ENCODE measurements at places on chromosomes 5 and 9.

DNA sequence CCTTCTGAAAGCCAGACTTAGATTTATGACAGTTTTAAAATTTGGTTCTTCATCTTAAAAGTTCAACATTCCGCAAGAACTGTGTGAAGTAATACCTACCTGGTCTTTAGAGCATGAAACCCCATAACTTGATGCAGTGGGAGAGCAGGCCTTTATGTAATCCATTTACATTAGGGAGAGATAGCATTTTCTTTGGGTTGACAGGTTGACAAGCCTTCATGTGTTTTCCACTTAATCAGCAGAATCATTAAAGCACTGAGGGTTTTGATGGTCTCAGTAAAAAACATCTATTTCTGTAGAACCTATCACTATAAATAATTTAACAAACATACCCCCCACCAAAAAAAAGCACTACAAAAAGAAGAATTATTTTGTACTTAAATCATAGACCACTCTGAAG, 121.6 kb upstream of the KIF2A start:
- no peak for DNase-seq

- no peak for DNase-seq
Measured at GRCh38 chr5:1652873-1653697, 129.3 kb upstream of the LPCAT1 start.

DNA sequence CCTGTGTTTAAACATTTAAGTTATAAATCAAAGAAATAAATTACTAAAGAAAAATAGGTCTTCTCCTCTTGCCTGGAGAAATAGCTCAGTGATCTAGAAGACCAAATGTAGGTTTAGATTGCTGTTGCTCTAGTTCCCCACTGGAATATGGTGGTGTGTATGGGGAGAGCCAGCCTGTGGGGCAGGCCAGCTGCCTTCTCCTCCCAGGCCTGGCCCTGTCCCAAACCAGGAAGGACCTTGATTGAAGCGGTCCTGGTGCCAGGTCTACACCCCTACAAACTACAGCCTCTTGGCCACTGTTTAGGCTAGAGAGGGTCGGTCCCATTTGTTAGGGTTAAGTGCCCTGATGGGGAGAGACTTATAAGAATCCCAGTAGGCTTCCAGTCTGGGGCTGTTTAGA, 35.4 kb downstream of the MAN2A1 start:
- no peak for DNase-seq

DNA sequence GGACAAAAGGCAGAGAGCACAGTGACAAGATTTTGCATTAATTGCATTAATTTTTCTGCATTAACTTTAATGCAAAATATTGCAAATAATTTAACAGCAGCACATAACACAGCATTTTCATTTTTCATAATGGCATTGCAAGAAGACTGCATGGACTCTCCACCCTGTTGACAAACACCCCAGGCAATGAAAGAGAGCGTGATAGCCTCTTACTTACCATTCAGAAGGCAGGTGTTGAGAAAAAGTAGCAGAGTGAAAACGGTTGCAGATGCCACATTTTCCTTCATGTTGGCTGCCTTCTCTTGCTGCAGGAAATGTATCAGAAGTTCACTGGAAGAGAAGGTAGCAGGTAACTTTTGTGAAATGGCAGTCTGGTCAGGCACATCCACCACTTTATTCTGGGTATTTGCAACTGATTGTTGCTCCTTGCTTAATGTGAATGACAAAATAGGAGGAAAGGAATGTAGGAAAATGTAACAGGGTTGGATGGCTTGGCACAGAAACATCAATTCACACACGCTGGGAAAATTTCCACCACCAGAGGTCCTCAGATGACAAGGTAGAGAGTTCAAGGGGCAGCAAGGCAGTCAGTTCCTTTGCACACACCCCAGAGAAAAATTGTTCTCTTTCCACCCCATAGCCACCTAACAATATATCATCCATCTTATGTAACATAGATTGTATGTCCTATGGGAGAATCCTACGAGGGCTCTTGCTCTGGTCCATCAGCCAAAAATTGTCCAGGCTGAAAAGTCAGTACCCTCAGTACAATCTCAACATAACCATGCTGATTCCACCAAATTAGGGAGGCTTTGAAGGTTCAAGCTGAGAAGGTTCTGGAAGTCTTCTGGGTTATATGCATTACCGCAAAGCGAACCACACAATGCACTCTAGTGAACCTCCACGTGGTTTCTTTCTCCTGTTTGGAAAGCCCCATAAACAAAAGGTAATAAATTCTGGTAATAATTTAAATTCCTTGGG, 41.9 kb upstream of the AGXT2 start:
- peak; percentile 35 for DNase-seq

GRCh38 chr9:105246656-105247173, 2.3 kb downstream of the SLC44A1 start:
- DNase-seq, result no peak

- DNase-seq, result no peak
Measured at GRCh38 chr5:57836921-57837320, 354.3 kb upstream of the ACTBL2 start.

All from stimulated activated CD8-positive, alpha-beta memory T cell treated with anti-CD3 and anti-CD28 coated beads, Interleukin-12 subunit alpha, Interleukin-12 subunit beta, amount 100 ng/mL, for 1 hour (primary cell).